ENCODE measurements at places on chromosomes 1 and 21.

DNA sequence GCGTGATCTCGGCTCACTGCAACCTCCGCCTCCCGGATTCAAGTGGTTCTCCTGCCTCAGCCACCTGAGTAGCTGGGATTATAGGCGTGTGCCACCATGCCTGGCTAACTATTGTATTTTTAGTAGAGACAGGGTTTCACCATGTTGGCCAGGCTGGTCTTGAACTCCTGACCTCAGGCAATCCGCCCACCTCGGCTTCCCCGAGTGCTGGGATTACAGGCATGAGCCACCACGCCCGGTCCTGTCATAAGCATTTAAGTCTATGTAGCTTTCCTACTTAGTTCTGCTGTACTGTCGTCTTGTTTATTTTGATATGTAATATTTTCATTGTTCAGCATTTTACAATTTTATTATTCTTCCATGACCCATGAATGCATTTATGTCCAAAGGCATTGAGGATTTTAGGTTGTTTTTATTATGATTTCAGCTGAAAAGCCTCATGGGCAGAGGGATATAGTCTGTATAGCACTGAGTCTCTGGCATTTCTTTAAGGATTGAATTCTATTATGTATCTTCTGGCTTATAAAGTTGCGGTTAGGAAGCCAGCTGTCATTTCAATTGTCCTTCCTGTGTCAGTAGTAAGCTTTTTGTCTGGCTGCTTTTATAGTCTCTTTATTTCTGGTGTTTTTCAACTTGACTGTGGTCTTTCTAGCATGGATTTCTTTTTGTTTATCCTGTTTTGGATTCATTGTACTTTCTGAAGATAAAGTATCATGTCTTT, 9.2 kb downstream of the AGPAT3 start:
- DNase-seq = no peak

GRCh38 chr1:216028631-216029030, 394.6 kb downstream of the USH2A start:
- no peak for DNase-seq

DNA sequence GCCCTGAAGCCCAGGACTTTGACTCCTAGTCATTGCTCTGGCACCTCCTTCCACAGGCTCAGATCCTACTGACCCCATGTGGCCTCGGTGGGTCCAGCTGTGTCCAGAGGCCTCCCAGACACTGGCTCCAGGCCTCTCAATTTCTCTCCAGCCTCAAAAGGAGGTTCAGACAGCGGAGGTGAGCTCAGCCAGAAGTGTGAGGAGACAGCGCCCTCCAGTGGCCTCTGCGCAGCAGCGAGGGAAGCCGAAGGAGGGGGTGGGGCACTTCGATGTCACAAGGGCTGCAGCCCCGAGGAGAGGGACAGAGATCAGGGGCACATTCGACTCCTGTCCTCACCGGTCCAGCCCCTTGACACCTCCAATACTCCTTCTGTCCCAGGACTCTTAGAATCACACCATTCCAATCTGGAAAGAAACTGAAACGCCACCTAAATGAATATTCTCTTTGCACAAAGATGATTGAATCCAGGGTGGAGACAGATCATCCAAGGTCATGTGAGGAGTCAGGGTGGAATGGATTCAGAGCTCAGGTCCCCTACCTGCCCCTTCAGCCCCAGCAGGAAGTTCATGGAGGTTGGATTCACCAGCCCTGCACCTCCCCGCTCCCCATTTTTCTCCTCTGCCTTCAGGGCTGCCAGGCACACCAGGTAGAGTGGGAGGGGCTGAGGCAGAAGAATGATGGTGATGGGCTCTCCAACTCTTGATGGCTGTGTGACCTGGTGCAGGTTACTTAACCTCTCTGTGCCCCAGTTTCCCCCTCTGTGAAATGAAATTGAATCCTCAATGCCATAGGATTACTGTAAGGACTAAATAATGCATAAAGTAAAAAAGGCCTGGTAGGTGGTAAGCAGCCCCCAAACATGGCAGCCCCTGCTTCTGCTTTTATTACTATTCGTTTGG, 34.8 kb upstream of the ZBTB40 start:
- no peak for DNase-seq

- no peak for DNase-seq
These were observed 82.0 kb upstream of the NFIA start for GRCh38 chr1:61000327-61000726.

GRCh38 chr1:112515311-112516009, 6.7 kb downstream of the WNT2B start:
- DNase-seq = no peak

DNA sequence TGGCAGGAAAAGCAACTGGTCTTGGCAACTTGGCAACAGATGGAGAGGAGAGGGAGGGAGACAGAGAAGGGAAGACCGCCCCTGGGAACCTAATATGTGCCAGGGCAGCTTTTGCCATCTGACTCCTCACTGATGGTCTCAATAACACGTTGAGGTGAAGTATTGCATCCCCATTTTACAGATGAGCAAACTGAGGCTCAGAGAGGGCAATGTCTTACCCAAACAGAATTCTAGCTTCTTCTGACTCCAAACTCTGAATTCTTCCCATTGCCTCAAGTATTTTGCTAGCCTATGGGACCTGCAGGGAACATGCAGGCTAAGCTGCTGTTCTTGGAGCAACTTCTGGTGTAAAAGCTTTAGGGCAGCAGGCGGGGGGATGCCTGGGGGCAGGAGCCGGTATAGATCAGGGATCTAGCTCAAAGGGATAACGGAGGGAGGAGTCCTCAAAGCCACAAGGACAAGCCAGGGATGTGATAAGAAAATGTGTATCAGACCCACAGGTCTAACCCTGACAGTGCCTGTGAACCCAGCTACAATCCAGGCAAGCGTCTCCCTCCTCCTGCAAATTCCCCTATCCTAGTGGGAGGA, 7.2 kb upstream of the GUCA2A start:
- no peak for DNase-seq

DNA sequence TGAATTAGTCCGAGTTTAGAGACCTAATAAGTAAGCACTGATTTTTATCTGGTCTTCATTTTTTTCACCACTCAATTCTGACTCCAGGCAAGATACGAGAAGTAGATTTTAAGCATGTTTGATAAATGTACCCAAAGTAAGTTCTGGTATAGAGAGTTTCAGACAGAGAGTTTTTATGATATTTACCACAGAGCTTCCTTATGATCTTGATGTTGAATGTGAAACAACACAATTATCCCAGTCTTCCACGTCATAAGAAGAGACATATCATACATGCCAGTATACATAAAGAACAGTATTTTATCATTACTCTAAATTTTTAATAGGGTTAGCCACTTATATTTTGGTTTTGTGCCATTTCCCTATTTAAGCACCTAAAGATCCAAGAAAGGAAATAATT, 7.8 kb upstream of the NCMAP start:
- no peak for DNase-seq

DNA sequence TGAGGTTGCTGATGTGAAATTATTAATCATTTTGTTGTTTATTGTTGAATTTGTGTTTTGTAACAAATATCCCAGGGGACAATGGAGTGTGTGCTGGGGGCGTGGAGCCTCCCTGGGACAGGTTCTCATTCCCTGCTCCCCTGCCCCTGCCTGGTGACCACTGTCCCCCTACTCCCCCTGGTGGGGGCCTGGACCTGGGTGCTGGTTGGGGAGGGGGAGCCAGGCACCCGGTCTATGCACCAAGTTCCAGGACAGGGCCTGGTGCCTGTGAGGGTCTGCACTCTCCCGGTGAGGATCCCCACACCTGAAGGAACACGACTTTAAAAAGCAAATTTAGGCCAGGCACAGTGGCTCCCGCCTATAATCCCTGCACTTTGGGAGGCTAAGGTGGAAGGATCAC, 42.4 kb downstream of the CHD5 start:
- DNase-seq = no peak

- DNase-seq = no peak
These were observed 8.0 kb downstream of the FCAMR start for GRCh38 chr1:206962272-206962671.

Measured in cerebellar nuclear complex (tissue), 1 donor.